ENCODE measurements at places on chromosomes 11 and 22.

- DNase-seq = no peak
These were observed 620.4 kb downstream of the BRD1 start for GRCh38 chr22:49207008-49208003.

DNA sequence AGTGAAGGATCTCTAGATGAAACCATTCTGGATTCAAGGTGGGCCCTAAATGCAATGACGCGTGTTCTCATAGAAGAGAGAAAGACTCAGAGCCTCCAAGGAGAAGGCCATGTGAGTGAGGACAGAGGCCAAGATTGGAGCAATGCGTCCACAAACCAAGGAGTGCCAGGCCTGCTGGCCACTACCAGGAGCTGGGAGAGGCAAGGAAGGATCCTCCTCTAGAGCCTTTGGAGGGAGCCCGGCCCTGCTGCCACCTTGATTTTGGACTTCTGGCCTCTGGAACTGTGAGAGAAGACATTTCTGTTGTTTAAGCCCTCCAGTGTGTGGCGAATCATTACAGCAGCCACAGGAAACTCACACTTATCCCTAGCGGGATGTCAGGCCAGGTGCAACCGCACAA is 52.7 kb upstream of the SHANK2 start:
- no peak for DNase-seq

DNA sequence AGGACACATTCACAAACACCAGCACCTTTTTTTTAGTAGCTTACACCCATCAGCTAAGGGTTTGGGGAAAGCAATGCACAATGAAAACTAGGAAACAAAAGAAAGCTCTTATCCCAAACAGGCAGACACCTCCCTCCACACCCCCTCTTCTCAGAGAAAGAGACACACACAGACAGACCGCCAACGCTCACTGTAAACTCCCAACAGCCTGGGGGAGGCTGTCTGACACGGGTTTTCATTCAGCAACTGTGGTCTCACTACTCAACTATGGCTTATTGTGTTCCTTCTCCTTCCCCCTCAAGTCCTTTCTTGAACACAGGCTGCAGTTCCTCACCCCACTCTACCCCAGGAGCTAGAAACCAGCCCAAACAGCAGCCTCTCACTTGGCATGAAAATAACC is 123.4 kb downstream of the C11orf58 start:
- no peak for DNase-seq

DNA sequence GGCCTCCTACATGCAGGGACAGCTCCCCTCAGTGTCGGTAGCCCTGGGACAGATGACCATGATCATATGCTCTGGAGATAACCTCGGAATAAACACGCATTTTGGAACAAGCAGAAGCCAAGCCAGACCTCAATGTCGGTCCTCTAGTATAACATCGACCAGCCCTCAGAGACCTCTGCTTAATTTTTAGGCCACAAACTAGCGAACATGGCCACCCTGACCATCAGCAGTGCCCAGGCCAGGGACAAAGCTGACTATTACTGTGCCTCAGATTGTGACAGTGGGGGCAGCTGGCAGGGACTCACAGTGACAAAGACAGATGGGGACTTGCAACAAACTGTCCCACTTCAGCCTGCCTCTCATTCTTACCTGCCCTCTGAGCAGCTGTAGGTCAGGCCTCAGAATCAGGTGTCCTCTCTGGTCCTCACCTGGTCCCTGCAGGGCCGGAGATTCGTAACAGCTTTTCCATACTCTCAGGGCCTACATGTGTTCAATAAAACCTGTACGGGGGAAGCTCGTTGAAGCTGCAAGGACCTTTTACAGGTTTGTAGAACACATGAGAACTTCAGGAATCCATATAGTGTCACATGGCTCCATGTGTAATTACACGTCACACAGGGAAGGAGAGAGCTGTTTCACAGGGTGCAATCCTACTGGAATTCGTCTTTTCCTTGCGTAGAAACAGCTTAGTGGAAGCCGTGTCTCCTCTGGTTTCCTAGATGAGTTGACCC is 72.8 kb upstream of the IGLL5 start:
- no peak for DNase-seq

DNA sequence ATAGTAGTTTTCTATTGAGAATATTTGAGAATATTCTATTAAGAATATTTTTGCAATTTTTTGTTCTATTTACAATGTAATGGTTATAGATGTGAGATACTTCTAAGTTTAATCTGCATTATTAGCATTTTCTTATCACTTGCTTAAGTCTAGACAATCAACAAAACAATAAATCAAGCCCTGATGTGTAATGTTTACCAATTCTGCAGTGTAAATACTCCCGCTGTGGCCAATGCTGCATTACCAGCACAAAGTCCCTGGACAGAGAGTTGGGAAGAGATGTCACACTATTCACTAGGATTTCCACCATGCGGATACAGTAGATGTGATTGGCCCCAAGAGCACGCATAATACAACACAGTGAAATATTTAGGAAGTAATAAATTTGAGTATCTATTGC is 47.6 kb upstream of the GCAT start:
- DNase-seq = no peak

- no peak for DNase-seq
These were observed 48.2 kb upstream of the SMCO4 start for GRCh38 chr11:93591247-93591898.

GRCh38 chr11:67351275-67352005 is 1.9 kb downstream of the POLD4 start:
- peak; percentile 33 for DNase-seq

GRCh38 chr11:84146826-84147225 is 860.7 kb upstream of the CCDC90B start:
- DNase-seq = no peak

- DNase-seq = no peak
These were observed 23.4 kb upstream of the ROBO3 start for GRCh38 chr11:124841840-124842239.

GRCh38 chr22:30777587-30777986 is 82.9 kb downstream of the OSBP2 start:
- no peak for DNase-seq

GRCh38 chr11:69700278-69701140 is 3.3 kb downstream of the FGF19 start:
- no peak for DNase-seq

GRCh38 chr11:109416601-109417000 is 5.4 kb upstream of the C11orf87 start:
- DNase-seq = no peak

DNA sequence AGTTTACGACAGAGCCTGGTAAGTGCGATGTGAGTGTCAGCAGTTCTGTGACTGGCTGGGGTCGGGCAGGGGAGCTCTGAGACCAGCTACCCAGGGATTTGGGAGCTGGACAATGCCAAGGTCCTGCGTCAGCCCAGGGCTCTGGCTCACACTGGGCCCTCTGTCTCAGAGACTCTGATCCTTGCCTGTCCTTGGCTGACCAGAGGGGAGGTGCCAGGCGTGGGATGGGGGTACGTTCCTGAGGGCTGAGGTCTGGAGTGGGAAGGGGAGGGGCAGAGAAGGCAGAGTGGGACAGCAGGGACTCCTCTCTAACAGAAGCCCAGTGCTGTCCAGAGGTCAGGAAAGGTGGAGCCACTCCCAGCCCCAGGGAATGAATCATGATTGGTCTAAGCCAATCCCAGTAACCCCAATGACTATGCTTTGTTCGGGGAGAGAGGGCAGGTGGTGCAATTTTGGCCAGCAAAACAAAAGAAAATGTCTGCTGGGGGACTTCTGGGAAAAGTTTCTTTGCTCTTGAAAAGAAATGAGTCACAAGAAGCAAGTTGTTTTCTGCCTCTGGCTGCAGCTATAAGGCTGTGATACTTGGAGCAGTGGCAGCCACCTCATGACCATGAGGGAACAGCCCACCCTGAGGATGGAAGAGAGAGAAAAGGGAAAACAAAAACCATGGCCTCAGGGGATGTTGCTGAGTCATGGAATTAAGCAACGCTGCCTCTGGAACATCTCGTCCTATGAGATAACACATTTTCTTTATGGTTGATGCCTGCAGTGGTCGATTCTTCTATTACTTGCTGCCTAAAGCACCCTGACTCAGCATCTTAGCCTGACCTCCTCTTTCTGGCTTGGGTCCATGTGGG is 108.3 kb downstream of the CHST1 start:
- DNase-seq = no peak

- peak; percentile 59 for DNase-seq
These were observed 1.5 kb downstream of the IGSF9B start for GRCh38 chr11:133955081-133955891.

DNA sequence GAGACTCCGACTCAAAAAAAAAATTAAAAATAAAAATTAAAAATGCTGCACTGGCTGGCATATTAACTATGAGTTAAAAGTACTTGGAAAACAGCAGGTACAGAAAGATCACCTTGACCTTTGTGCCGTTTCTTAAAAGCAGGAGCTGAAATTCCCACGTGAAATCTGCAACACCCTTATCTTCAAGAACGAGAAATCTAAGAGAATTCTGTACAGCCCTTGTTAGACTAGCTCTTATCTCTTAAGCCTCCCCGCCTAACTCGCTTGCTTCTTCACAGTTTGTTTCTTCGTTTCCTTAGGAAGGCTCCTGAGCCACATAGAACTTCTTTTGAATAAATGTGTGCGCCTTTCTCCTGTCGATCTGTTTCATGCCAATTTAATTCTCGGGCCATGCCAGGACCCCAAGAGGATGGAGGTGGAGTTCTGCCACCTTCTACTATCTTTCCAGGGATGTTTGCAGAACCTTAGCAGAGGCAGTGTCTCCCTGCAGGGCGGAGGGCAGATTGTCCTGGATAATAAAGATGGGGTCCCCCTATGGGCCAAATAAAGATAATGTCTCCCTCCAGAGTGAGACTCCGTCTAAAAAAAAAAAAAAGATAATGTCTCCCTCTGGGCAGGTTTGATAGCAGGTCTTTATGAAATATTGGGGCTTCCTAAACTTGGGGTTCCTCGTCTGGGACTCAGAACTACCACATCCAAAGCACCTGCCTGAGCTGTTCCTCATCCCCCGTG is 27.4 kb upstream of the SYT8 start:
- no peak for DNase-seq

GRCh38 chr22:47086596-47087248 is 324.3 kb downstream of the TBC1D22A start:
- no peak for DNase-seq

DNA sequence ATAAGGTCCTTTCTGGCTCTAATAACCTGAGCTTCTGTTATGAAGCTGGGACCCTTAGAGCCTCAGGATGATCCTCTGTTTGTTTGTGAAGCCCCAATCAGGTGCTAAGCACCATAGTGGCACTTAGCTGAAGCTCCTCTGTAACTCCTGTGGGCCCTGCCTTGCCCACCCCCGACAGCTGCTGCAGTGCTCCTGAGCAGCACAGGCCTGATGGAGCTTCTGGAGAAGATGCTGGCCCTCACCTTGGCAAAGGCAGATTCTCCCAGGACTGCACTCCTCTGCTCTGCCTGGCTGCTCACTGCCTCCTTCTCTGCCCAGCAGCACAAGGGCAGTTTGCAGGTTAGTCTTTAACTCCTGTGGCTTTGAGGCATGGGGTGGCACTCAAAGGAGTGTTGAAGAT is 19.0 kb upstream of the CCDC134 start:
- no peak for DNase-seq

DNA sequence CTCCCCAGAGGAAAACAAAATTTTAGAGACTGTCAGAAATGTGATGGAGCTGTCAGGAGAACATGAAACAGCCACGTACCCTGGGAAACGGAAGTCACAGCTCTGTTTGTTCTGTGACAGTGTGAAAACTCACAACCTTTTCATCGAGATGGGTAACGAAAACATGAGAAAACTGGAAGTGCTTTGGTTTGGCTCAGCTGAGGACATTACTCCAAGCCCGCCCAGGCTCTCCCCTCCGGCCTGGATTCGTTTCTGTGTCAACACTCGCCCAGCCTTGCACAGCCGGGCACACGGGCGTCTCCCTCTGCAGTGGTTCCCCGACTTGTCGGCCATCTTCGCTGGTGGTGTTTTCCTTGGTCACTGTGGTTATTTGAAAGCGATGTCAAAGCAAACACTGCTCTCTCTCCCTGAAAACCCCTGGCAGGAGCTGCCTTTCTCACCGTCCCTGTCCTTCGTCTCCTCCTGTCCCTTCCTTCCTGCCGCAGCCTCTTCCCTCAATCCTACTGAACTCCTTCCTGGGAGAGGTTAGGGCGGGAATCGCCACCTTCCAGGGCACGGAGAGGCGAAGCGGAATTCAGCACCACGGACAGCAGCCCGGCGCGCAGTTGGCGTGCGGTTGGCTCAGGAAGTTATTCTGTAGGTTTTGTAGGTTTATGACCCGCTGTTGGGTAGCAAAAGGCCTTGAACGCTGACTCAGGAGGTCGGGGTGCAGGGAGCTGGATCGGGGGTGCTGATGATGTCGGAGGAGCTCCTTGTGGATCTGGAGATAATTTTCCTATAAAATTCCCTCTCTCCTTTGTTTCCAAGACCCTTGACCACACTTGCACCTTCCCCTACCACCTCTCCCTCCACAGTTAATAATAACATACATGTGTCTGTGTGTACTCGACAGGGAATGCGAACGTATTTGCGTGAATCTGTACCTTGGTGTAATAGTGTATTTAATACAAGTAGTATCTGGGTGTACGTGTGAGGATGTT is 13.1 kb upstream of the RPS19BP1 start:
- no peak for DNase-seq

DNA sequence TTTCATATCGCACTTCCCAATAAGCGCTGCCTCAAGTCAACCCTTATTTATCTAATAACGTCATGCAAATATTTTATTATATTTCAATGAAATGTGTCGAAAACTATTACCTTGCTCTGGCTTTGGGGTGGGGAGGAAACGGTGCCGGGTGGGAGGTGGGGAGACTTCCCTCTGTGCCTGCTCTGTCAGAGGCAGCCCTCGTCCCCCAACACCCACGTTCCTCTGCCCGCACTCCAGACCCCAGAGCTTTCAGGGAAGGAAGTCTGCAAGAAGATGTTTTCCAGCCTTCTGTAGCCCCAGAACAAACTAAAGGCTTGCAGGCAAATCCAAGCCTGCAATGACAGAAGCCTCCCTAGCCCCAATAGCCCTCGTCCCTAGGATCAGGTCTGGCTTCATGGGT is 235.7 kb downstream of the BUD13 start:
- no peak for DNase-seq

DNA sequence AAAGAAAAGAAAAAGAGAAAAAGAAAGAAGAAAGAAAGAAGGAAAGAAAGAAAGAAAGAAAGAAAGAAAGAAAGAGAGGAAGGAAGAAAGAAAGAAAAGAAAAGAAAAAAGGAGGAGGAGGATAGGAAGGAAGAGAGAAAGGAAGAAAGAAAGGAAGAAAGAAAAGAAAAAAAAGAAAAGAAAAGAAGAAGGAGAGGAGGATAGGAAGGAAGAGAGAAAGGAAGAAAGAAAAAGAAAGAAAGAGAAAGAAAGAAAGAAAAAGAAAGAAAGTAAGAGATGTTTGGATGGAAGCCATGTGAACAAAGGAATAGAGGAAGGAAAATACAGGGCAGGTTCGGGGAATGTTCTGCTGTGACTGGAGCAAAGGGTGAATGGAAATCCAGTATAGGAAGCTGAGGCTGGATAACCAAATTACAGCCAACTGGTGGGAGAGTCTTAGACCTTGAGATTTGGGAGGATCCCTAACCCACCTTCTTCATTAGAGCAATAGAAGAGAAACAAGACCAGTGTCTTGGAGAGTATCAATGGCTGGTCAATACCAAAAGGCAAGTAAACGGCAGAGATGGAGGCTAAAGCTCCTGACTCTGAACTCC is 94.9 kb downstream of the RASSF10 start:
- no peak for DNase-seq

- no peak for DNase-seq
These were observed 94.8 kb downstream of the EXT2 start for GRCh38 chr11:44189986-44190882.

- DNase-seq = no peak
These were observed 6.1 kb upstream of the TEAD1 start for GRCh38 chr11:12668166-12668565.

GRCh38 chr11:75429902-75430713 is 2.9 kb downstream of the KLHL35 start:
- peak; percentile 73 for DNase-seq

GRCh38 chr11:23370580-23371275 is 510.5 kb upstream of the CCDC179 start:
- DNase-seq = no peak

GRCh38 chr22:24077416-24077815 is 66.3 kb downstream of the CABIN1 start:
- no peak for DNase-seq

All from NCI-H2081 (cell line).